ENCODE measurements at places on chromosomes 1 and 21. TPM values are rescaled to one million over a fixed set of nuclear protein-coding genes. Genes with fewer than 3 reads are reported as not detected.

DNA sequence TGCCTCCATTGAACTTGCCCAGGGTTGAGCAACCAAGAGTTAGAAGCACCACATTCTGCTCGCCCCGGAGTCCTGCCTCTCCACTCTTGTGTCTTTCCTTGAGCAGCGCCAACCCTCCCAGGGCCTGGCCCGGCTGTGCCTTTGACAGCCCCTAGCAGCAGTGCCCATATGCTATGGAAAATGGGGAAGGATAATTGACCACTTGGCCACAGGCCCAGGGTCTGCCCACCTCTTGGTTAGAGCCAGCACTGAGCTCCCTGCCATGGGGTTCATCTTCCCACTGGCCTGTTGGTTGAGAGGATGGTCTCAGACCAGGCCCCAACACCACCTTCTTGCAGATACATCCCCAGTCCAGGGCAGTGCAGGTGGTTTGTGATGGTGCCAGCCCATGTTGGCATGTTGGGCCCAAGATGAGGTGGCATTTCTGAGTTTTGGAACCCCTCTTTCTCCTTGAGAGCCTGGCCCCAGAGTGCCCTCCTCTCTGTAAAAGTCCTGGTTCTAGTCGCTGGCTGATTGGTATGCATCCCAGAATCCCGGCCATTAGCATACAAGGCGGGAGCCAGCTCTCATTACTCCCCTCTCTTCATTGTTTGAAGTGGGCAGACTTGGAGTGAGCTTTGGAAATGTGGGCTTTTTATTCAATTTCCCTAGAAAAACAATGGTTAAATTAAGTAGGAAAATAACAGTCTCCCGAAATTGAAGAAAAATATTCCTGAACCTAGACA is 7.6 kb downstream of the ARHGEF10L start:
- DNase-seq = no peak

DNA sequence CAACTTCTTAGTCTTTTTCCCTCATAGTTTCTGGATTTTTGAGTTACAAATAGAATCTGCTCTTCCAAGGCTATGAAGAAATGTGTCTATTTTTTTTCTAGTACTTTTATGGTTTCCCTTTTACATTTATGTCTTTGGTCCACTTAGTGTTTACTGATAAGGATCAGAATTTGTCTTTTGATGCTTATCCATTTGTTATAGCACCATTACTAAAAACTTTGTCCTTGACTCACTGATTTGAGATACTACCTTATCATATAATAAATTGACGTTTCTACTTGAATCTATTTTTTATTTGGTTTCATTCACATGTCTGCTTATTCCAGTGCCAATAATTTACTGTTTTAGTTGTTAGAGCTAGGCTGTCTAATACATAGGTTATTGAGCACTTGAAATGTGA is 161.1 kb upstream of the DPYD start:
- DNase-seq = no peak

RIMS3 gene
- 106 TPM for total RNA-seq

GRCh38 chr1:1345860-1346500 is 3.2 kb downstream of the DVL1 start:
- DNase-seq = no peak

- no peak for DNase-seq
Measured at GRCh38 chr1:101451888-101452287, 215.1 kb downstream of the S1PR1 start.

DNA sequence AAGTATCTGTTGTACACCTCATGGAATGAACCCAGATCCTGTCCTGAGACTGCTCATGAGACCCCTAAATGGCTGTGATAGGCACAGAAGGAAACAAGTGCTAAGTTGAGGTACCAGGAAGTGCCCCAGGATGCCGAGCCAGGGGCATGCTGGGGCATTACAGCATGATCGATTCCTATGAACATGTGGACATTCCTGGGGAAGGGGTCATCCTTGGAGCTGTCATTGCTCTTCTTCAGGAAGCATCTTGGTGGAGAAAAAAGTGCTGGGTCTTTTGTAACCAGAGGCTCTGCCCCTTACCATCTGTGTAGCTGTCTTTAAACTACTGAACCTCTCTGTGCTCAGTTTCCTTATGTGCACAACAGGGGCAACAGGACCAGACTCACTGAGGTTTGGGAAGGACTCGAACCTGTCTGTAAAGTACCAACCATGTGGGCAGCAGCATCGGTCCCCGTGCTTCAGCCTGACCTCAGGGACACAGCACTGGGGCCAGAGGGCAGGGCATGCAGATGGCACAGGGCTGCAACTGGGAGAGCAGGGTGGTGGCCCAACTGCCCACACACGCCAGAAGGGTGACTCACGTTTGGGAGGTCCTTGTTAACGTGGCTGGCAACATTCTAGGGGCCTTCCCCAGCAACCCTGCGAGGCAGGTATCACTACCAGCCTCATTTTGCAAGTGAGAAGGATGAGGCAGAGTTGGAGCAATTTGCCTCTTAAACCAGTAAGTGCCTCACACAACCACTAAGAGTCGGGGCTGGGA is 142.3 kb upstream of the EDN2 start:
- no peak for DNase-seq

- no peak for DNase-seq
Measured at GRCh38 chr1:170891872-170892271, 43.5 kb upstream of the MROH9 start.

OLFML3 gene
- total RNA-seq = 0.34 TPM

ANKRD65 gene
- total RNA-seq = not detected

GRCh38 chr21:27224169-27224568 is 257.3 kb upstream of the ADAMTS5 start:
- no peak for DNase-seq

GRCh38 chr1:216926720-216927510 is 203.7 kb upstream of the ESRRG start:
- no peak for DNase-seq

- no peak for DNase-seq
Measured at GRCh38 chr1:116991171-116991845, 10.3 kb upstream of the CD101 start.

DNA sequence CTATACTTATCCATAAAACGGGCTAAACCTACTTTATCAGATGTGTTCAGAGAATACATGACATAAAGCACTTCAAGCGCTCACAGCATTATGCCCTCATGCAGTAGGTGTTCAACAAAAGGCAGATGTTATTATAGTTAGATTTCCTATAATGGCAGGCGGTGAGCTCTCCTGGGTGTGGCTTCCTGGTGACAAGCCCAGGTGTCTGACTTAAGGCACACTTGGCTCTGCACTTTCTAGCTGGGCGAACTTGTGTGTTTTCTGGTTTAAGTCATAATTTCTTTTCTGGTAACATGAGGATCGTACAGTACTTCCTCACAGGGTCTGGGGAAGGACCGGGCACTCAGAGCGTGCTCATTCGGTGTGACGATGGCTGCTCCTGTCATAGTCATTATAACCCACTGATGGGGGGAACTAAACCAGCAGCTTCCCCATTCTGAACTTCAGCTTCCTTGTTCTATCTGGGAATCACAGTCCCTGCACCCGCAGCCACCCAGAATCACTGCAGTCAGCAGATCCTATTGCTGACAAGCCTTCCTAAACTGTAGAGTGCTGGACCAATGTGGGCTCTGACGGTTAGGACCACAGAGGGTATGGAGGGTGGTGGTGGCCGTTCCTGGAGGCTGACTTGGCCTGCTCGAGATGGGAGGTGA is 52.8 kb downstream of the IGSF21 start:
- DNase-seq = no peak

DNA sequence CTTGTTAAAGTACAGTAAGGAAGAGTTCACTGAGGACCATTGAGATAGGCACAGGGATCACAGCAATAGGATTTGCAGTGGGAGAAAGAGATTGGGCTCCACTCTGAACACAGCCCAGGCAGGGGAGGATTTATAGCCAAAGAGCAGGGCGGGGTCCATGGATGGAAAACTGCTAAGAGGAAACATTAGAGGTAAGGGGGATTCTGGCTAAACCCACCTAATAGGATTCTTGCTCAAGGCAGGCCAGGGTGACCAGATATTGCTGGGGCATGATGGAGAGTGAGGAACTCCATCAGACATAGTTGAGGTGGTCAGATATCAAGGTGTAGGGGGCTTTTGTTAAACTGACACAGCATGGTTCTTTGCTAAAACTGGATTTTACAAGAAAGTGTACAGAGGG is 372.8 kb downstream of the NPHP4 start:
- DNase-seq = no peak

KIF14 gene
- total RNA-seq = 20.1 TPM

F13B gene
- total RNA-seq = not detected

- DNase-seq = no peak
Measured at GRCh38 chr21:43345746-43346409, 81.1 kb downstream of the SIK1 start.

- DNase-seq = no peak
Measured at GRCh38 chr1:243513726-243514491, 258.1 kb downstream of the SDCCAG8 start.

DNA sequence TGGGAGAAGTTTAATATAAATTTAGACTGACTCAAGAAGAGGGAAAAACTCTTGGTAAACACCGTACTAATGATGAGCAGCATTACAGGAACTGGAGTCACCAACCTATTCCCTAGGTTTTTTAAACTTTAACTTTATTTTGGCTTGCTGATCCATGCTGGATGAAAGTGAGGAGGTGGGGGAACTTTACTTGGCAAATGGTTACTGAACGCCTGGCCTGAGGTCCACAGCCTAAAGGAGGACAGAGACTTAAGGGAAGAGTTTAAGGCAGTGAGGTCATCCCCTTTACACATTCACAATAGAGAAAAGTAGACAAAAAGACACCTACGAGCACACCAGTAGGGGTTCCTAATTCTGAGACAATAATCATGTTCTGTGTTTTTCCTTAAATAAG is 25.6 kb upstream of the A3GALT2 start:
- no peak for DNase-seq

DNA sequence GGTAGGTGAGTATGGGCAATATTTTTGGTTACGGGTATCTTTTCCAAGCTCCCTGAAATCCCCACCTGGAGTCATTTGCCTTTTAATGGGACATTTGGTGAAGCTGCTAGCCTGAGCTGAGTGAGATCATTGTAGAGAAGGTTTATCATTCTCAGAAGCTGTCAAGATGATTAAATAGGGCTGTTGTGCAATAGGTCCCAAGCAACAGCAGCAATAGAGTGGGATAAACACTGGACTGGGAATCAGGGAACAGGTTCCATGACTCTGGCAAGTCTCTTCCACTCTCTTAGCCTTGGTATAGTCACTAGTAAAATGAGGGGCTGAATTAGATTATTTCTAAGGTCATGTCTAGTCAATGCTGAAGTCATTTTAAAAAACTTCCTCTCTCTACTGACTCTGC is 30.3 kb upstream of the FAM78B start:
- no peak for DNase-seq

DNA sequence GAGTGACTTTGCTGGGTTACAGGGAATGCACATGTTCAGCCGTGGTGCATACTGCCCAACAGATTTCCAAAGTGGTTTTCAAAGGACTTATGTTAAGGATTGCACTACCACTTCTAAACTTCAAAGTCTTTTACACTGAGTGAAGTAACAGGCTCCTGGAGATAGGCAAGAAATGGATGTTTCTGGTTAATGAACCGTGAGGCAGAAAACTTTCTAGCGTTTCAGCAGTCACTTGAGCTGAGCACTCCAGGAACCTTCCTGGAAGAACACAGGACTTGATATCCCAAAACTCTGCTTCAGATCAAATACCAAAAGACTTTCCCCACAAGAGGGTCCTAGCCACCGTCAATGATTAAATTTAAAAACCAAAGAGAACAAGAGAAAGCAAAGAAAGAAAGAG is 74.3 kb upstream of the ATP1A1 start:
- DNase-seq = no peak

DNA sequence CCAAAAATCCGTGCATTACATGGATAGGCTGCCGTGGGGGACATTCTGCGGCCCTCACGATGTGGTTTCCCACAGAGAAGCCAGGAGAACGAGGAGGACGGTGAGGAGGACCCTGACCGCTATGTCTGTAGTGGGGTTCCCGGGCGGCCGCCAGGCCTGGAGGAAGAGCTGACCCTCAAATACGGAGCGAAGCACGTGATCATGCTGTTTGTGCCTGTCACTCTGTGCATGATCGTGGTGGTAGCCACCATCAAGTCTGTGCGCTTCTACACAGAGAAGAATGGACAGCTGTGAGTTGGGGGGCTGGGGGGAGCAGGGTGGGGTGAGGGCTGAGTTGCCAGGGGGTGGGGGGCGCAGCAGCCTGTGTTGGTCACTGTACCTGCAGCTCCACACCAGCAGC is 13.2 kb downstream of the PSEN2 start:
- DNase-seq = no peak

DNA sequence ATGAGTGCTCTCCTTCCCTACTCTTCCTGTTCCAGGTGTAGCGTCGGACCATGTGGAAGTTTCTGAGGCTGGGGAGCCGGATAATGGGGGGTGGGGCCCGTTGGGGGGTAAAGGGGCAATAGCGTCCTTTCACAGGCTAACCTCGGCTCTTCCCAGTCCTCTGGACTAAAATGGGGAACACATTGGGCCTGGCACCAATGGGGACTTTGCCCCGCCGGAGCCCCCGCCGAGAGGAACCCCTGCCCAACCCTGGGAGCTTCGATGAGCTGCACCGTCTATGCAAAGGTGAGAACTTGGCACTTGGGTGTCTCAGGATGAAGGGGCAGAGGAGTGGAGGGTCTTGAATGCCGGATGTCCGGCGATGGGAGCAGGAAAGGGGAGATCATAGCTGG is 456 bp downstream of the TOMM40L start:
- DNase-seq = no peak

DNA sequence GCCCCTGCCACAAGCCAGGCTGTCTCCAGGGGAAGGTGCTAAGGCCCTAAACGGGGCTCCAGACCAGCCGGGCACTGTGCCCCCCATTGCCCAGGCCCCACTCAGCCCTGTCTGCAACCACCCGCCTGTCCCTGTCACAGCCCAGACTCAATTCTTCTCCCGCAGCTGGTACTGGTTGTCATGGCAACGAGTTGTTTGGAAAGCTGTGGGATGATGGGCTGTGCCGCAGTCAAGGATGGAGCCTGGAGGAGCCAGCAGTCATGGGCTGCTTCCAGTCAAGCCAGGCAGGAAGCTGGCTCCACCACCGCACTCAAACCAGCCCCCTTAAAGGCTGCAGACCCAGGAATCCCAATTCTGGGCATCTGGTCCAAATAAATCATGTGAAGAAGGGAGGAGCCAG is 4.2 kb downstream of the SPOCD1 start:
- no peak for DNase-seq

- DNase-seq = no peak
Measured at GRCh38 chr1:93177991-93178390, 2.2 kb downstream of the TMED5 start.

BRDT gene
- total RNA-seq = not detected

DNA sequence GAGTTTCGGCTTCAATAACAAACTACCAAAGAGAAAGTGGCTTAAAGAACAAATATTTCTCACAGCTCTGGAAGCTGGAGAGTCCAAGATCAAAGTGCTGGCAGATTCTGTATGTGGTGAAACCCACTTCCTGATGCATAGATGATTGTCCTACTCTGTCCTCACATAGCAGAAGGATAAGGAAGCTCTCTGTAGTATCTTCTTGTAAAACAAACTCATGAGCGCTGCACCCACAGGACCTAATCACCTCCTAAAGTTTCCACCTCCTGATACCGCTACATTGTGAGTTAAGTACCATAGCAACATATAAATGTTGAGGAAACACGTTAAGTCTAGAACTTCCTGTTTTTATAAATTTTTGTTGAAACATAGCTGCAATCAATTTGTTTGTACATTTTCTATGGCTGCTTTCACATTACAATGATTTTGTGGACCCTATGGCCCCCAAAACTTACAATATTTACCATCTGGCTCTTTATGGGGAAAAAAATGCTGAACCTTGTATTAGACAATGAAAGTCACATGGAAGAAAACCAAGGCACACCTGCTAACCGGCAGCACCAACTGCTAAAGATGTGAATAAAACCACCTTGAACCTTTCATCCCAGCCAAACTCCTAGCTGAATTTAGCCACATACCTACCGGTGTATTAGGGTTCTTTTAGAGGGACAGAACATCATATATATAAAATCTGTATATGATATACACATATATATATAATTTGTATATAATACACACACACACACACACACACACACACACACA is 1423.4 kb downstream of the NCAM2 start:
- no peak for DNase-seq
